ENCODE measurements at places on chromosomes 12 and 14. TPM values are rescaled to one million over a fixed set of nuclear protein-coding genes. Genes with fewer than 3 reads are reported as not detected.
A peak's percentile ranks its signal among the peaks of the same experiment; 100 is the strongest.

Gene CEBPE
- total RNA-seq, result not detected

Gene CAPRIN2
- total RNA-seq, result 29.9 TPM

Gene ENDOU
- not detected for total RNA-seq

Gene HVCN1
- 6.1 TPM for total RNA-seq

Gene HNRNPA1
- total RNA-seq, result 1,288 TPM

Gene HOXC10
- total RNA-seq, result not detected

Gene SERPINA3
- not detected for total RNA-seq

Gene MTRFR
- 31.0 TPM for total RNA-seq

Gene JPH4
- total RNA-seq, result not detected

Gene PIK3C2G
- not detected for total RNA-seq

Gene TC2N
- 138 TPM for total RNA-seq

Gene RPS6KL1
- 4.5 TPM for total RNA-seq

DNA sequence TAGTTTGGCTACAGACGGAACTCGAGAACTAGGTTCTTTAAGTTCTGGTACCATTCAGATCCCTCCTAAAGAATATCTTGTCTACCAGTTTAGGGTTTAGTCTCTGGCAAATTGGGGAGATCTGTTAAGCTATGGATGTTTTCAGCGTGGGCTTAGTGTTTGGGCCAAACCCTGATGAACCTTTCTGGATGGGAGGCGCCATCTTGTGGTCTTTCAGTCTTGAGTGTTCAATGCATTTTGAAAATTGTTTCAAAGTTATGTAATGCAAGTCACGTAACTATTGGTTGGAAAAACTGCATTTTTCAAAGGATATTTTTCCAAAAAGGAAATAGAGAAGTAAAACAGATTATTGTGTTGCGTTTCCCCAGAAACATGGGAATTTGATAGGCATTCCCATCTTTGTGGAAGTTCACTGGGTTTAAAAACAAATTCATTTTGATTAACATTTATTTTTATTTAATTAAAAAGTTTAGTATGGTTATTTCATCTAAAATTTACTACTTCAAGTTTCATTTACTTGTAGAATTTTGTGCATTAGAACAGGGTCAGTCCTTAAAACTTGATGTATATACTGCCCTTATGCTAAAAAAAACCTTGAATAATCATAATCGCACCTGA is 169.0 kb downstream of the PRIMA1 start:
- no peak for DNase-seq

DNA sequence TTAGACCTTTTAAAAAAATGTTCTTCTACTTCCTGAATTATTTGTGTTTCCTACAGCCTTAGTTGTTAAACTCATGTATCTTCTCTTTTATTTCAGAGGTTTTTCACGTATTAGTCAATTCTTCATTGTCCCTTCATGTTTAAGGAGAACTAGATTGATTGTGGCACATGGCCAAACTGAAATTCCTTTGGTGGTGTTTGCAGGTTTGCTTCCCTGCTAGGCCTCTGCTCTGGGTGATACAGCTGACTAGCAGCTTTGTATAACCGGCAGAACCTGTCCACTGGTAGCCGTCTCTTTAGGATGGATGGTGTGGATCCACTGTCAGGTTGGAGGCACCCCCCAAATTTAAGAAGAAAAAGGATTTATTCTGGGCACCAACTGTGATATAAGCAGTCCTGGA is 262.1 kb downstream of the FBXL14 start:
- DNase-seq, result no peak

- no peak for DNase-seq
Measured at GRCh38 chr14:24670594-24670993, 36.6 kb upstream of the GZMB start.

- DNase-seq, result no peak
Measured at GRCh38 chr14:67257906-67258305, 16.7 kb downstream of the PALS1 start.

GRCh38 chr12:46218322-46219095 is 50.3 kb downstream of the SLC38A1 start:
- DNase-seq, result peak; percentile 20

GRCh38 chr12:117316336-117316735 is 45.1 kb downstream of the NOS1 start:
- DNase-seq, result no peak

DNA sequence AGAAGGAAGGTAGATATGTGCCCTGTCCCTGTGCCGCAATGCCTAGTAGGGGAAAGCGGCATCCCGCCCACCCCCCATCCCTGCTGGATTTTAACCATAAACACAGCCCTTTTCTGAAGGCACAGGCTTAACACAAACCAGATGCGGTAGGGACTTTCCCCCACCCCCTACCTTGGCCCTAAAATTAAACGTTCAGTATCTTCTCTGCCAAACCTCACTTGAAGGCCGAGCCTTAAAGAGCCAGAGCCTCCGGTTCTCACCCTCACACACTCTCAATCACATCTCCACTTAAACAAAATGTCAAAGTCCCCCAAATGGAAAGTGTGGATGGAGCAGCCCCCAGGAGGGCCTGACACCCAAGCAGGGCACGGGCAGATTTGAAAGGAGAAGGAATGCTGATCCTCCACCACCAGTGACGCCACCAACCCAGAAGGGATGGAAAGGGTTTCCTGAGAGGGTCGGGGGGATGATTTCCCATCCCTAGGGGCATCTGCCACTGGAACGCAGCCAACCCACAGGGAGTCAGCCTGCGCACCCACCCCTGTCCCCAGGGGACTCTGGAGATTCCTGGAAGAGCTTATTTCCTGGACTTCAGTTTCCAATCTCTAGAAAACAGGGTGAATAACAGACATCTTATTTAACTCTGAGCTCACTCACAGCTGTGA is 26.4 kb downstream of the ACTN1 start:
- no peak for DNase-seq

DNA sequence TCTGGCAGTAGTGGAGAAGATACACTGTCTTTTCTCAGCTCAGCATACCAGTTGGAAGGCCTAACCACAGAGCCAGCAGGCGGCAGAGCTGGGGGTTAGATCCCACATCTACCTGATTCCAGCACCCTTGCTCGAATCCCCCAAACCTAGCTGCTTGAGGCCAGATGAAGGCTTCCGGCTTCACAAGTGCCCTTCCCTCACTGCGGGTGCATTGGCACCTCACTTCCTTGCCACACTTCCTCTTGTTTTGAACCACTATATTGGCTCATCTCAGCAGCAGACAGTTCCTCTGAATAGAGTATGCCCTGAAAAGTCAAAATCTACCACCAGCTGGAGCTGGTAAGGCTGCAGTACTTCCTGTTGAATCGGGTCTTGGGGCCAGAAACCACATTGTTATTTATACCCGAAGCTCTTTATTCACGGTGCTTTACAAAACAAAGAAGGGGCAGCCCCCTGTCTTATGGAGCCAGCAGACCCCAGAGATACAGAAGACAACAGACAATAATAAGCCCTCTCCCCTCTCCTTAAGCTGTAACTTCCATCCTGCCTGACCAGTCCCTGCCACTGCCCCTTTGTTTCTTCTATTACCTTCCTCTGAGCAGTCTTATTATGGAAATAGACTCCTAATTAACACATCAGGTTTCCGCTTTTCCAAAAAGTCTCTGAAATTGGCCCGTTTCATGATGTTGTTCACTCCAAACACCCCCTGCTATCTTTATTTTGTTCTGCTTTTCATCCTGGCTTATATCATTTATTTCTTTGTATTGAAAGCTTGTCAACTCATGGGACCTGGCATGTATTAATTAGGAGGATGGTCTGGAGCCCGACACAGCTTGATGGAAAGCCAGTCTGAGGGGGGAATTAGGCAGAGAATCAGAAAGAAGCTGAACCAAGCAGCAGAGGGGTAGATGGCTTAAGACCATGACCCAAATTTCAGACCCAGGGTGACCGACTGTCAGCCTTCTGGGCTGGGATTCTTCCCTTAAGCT is 233.5 kb downstream of the EFCAB11 start:
- DNase-seq, result peak; percentile 61

- DNase-seq, result no peak
Measured at GRCh38 chr12:124411281-124411878, 116.5 kb downstream of the RFLNA start.

DNA sequence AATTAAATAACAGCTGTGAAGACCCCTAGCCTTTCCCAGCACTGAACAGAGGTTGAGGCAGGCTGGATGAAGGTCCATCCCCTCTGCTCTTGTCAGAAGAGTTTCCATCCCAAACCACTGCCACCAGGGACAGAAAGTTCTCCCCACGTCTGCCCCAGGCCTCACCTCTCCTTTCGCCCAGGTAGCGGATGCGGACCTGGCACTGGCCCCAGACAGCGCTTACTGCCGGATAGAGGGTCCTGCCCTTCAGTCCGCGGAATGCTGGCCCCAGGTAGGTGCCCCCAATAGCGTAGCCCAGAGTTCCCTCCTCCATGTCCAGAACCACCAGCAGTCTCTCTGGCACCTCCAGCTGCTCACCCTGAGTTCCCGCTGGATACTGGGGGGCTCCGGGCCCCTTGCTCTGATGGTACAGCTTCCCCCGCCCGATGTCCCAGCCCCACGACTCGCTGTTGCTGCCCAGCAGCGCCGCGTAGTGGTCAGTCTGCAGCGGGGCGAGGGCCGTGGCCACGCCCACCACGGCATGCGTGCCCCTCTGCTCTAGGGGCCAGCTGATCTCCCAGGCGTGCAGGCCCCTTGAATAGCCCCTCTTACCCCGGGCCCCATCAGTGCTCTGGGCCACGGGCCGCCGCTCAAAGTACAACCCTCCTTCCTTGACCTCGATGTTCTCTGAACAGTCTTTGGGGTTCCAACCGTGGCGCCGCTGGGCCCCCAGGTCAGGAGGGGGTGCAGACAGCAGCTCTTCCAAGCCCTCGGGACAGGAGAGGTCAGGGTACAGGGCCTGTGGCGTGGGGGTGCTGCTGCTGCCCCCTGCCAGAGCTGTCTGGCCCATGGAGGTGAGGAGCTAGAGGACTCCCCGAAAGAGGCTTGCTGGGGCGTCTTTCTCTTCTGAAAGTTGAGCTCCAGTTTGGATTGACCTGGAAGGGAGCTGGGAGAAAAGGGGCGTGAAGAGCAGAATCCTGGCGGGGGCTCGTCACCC is 742 bp downstream of the SPSB2 start:
- DNase-seq, result peak; percentile 86

- DNase-seq, result no peak
Measured at GRCh38 chr12:105548626-105549025, 218.1 kb downstream of the C12orf75 start.

DNA sequence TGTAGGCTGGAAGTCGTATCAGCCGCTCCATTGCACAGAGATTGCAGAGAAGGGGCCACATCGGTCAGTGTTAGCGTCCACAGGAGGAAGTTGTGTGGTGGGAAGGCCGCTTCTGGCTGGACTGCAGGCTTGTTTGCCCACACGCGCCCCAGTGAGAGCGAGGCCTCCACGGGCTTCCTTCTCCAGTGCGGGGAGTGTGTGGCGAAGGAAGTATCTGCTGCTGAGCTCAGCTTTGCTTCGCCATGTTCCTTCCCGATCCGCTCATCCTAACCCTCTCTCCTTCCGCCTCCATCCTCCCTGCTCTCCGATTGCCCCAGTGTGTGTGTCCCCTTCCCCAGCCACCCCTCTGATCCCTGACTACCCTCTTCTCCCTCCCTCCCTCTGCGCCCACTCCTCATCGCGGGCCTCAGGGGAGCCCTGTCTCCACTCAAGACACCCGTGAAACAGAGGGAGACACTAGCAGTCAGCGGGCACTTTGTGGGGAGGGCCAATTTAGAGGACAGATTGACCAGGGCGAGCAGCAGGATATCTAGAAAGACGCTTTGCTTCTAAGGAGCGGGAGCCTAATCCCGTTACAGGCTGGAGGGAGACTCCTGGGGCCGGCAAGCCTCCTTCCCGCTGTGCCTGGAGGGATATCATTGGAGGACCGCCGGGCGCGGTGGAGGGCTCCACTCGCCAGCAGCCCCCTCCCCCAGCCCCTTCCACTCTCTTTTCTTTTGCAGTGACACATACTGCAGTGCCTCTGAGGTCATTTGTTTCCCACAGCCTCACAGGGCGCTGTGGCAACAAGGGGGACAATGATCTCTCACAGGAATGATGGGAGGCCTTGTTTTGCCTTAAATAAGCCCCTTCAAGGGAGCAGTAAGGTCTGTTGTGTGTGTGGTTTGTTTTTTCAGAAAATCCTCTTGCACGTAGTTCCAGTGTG is 428.8 kb downstream of the ZFP36L1 start:
- no peak for DNase-seq

DNA sequence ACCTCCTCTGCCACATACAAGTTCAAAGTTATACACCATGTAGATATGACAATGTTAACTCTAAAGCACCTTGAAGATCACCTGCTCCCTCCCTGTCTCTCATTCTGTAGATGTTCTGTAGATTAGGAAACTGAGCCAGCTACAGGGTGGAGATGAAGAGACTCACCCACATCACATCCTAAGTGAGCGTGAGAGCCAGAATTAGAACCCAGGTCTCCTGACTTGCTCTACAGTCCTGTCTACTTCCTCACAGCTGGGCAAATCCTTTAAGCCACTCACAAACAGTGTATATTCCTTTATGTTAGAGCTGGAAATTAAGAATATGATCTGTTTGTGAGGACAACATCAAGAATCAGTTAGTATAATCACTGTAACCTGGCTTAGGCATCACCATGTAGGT is 1.8 kb downstream of the APPL2 start:
- peak; percentile 25 for DNase-seq

DNA sequence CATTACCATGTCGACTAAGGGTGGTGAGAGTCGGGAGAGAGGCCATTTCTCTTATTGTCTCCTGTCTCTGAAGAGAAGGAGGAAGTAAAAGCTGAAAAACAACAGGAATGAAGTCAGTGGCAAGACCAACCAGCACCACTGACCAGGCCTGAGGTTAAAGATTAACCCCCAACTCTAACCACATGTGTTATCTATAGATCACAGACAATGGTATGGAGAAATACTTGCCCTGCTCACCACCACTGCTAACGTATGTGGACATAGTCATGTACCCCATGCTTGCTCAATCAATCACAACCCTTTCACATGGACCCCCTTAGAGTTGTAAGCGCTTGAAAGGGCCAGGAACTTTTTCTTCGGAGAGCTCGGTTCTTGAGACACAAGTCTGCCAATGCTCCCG is 690.9 kb upstream of the LMO3 start:
- DNase-seq, result no peak

DNA sequence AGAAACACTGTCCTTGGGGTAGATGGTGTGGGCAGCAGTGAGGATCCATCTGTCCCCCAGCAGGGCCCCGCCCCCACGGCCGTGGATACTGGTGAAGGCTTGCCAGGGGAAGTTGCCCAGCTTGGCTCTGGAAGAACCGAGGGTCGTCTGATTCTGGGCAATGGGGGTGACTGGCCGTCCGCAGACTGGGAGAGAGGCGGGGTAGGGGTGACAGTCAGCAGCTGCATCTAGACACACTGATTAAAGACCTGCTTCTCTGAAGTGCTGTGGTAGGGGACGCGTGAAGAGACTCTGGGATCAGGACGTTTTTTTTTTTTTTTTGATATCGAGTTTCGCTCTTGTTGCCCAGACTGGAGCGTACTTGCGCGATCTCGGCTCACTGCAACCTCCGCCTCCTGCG is 4.7 kb upstream of the C1R start:
- DNase-seq, result no peak

GRCh38 chr12:111322336-111323250 is 46.3 kb downstream of the PHETA1 start:
- no peak for DNase-seq

GRCh38 chr12:131903270-131904255 is 9.1 kb downstream of the ULK1 start:
- no peak for DNase-seq

GRCh38 chr12:47993491-47993890 is 10.8 kb downstream of the COL2A1 start:
- DNase-seq, result no peak

- DNase-seq, result no peak
Measured at GRCh38 chr12:15767301-15767700, 21.9 kb downstream of the EPS8 start.

- DNase-seq, result no peak
Measured at GRCh38 chr12:22407397-22407796, 72.9 kb upstream of the ST8SIA1 start.
